Stimulated activated CD4-positive, alpha-beta T cell treated with anti-CD3 and anti-CD28 coated beads, Interleukin-1b, Interleukin-23, amount 100 ng/mL, for 24 hours (primary cell): ENCODE measurements at places on chromosomes 4 and X.

- DNase-seq = no peak
Measured at GRCh38 chr4:183821076-183821853, 83.8 kb upstream of the STOX2 start.

- DNase-seq = no peak
Measured at GRCh38 chrX:71017396-71017939, 50.7 kb downstream of the SNX12 start.

- no peak for DNase-seq
Measured at GRCh38 chrX:114889481-114889880, 127.9 kb downstream of the IL13RA2 start.

DNA sequence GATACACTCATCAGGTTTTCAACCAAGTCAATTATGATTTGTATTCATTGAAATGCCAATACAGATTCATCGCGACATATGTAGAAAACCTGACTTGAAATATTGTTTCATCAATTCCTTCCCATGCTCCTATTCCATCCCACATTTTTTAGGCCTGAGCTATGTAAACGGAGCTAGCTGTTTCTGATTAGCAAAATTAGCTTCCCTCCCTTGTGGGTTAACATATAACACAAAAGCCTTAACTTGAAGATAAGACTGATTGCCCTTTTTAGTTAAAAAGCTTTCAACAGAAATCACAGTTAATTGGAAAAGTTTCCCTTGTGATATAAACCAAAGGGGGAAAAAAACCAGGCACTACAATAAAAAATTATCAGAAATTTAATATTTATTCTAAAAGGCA, 32.8 kb upstream of the DCLK2 start:
- no peak for DNase-seq

DNA sequence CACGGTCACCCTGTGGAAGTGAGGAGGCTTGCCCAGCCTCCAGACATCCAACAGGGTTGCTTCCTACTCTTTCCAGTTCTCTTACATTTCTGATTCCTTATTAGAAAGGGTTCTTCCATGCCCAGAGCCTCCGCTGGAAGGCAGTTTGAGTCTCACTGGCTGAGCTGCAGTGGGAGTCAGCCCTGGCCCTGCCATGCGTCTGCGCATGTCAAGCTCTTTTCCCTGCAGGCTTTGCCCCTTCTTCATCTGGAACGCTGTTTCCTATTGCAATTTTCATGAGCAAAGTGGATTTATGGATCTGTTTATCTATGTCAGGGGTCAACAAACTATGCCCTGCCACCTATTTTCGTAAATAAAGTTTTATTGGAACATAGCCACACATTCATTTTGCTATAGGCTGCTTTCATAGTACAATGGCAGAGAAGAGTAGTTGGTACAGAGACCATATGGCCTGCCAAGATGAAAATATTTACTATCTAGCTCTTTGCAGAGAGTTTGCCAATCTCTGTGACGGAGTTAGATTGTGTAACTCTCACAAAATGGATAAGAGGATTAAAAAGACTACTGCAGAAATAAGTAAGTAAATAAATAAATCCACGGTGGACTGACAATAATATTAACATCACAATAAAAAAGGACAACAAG, 3.9 kb upstream of the CHRNA9 start:
- no peak for DNase-seq

DNA sequence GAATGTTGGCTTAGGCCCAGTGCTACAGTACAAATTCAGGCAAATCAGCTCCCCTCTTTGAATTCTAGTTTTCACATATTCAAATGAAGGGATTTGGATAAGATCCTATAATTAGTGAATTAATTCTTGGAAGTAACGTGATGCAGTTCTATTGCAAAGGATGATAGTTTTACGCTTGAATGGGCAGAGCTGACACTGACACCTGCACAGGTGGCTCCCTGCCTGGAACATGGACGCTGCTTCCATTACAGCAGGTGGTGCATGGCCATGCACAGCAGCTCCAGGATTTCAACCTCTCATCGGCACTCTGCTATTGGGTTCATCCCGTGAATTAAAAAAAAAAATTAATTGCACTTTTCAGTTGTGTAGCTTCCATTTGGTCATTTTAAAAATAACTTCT, 28.4 kb upstream of the RPS6KA6 start:
- no peak for DNase-seq

- no peak for DNase-seq
Measured at GRCh38 chrX:77617206-77617605, 168.8 kb downstream of the ATRX start.

GRCh38 chr4:92968556-92968955, 664.8 kb downstream of the GRID2 start:
- no peak for DNase-seq

DNA sequence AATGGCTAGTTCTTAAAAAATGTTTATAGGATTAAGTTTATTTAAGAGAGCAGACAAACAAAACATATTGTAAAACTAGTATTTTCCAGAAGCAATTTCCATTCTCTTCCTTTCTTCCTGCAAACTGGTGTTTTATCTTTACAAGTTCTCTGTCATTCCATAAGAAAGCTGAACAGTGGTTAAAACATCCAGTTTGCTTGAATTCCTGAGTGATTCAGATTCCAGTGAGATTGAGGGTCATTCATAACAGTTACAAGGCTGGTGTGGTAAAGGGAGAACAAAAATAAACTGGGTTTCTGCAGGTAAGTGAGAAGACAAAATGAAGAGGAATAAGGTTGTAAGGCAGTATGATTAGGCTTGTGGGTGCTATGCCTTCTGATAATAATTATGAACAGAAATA, 544.8 kb upstream of the DIPK2B start:
- no peak for DNase-seq

GRCh38 chr4:35124106-35124505, 1120.2 kb downstream of the ARAP2 start:
- no peak for DNase-seq

DNA sequence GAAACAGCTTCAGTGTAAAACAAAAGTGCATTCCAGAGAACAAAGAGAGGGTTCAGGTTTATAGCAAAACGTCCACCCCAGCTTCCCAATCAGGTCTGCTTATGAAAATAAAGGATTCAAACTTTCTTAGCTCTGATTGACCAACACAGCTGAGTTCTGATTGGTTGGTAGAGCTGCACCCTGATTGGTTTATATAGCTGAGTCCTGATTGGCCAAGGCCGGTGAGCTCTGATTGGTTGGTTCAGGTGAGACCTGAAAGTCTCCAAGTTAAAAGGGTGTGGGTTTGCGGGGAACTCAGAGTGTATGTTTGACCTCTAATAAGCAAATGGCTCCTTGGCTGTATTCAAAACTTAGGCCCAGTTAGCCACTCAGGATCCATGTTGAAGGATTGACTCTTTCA, 20.9 kb downstream of the CLRN2 start:
- DNase-seq = no peak

GRCh38 chrX:25004485-25005032, 11.2 kb downstream of the ARX start:
- DNase-seq = no peak

DNA sequence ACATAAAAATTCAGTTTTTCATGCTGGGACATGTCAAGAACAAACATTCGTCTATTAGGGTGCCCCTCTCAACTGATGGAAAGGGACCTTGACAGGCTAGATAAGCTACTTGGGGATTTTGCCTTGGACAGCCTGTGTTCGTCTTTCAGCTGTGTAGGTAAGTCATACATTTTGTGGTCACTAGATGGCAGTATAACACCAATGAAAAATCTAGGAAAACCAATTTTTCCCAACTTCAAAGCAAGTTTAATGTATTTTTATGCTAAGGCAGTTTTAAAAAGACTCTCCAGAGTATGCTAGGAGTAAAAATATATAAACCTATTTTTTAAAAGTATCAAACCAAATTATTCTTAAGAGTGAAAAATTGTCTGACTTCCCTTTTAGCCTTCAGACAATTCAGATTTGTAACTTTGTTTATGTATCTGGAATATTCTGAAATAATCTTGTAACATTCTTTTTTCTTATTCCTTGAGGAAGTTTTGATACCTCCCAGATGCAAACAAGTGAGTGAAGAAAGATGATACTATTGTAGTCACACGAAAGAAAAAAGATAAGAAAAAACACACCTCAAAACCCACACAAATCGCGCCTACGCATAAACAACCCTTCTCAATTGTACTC, 158.3 kb downstream of the CPE start:
- DNase-seq = no peak

DNA sequence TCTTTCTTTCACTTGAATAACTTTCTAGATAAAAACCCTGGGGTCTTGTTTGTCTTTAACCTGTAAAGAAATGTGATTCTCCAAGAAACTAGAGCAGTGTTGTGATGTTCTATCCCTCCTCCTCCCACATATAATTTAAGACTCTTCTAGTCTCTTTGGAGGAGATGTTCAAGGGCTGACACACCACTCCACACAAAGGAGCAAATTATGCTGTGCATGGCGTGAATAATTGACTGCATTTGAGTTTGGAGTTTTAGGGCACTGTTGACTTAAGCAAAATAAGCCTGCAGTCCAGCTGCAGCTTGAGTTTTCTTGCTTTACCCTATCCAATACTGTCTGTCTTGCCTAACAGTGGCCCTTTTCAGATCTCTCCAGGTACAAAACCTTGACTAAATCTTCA, 119.7 kb downstream of the CHRDL1 start:
- no peak for DNase-seq

GRCh38 chr4:15331930-15332329, 95.9 kb upstream of the C1QTNF7 start:
- DNase-seq = no peak

- no peak for DNase-seq
Measured at GRCh38 chr4:48490680-48491513, 845 bp downstream of the ZAR1 start.

DNA sequence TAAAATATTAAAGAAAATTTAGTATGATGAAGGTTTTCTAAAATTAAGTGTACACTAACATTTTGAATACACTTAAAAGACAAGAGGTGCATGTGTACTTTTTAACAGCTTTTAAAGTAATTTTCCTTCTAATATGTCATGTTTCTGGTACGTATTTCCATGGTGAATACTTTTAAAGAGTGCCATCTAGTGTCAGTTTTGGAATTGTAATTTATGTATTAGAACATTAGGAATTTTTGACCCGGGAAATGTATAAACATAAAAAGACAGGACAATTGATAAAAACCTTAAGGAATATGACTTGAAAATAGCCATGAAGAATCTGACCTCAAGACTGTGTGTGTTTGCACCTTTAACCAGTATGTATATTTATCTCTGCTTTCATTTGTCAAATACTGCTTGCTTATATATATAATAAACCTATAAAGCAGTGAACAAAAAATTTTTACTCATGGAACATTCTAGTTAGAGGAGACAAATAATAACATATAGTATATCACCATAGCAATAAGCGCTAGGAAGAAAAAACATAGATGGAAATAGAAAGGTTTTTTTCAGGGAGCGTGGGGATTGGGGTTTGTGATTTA, 7.2 kb downstream of the GSTCD start:
- no peak for DNase-seq

DNA sequence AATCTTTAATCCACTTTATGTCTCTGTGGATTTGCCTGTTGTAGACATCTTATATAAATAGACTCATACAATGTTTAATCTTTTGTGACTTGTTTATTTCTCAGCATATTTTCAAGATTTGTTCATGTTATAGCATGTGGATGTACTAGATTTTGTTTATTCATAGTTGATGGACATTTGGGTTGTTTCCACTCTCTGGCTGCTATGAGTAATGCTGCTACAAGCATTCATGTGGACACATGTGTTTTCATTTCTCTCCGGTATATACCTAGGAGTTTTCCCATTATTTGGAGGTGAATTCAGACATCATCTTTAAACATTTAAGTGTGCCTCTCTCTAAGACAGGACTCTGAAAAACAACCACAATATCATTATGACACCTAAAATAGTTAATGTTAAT, 2.3 kb downstream of the IKBKG start:
- no peak for DNase-seq

DNA sequence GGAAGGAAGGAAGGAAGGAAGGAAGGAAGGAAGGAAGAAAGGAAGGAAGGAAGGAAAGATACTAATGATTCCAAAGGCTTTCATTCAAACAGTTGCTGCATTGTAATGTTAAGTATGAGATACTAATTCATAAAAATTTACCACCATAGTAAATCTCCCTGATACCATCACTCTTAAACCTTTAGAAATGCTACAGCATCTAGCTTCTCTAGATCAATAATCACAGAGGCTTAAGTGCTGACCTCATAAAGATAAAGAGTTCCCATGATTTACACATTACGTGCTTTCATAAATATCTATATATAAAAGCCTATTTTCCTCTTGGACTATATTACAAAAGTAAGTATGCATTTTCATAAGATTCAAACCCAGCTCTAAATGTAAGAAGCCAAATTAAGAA, 36.4 kb downstream of the F9 start:
- DNase-seq = no peak

DNA sequence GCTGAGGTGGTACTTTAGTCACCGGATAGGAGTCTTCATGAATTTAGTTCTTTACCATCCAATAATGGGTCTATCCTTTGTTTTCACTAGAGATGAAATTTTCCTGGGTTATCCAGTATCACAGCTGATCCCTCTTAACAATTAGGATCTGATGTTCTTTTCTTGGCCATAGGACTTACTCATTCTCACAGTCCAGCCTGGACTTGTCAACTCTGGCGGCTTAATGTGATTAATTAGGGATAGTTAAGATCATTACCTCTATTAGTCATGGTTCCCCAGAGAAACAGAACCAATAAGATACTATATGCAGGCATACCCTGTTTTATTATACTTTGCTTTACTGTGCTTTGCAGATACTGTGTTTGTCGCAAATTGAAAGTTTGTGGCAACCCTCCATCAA, 272.7 kb upstream of the FAT4 start:
- DNase-seq = no peak

DNA sequence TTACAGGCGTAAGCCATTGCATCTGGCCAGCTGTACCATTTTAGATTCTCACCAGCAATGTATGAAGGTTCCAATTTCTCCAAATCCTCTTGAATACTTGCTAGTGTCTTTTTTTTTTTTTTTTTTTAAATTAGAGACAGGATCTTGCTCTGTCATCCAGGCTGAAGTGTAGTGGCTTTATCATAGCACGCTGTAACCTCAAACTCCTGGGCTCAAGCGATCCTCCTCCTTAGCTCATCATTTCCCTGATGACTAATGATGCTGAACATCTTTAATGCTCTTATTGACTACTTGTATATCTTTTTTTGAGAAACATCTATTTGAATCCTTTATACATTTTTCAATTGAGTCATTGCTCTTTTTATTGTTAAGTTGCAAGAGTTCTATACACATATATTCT, 40.3 kb downstream of the HDAC8 start:
- DNase-seq = no peak

GRCh38 chr4:78168029-78168428, 110.9 kb downstream of the FRAS1 start:
- no peak for DNase-seq

DNA sequence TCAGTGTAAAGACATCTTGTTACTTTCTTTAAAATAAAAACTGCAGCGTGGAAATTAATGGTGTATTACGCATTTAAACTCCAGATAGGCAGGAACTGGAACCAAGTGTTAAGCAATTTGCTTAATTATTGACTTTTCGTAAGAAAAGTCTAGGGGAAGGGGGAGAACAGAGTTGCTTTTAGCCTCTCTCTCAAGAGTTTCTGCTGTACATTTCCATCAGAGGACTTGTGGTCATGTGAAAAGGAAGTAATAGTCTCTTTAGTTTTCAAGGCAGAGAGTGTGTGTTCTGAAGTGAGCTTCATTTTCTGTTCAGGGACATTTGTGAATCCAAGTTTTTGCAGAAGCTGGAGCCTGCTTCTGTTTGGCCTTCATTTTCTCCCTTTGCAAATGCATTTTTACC, 127.2 kb downstream of the UBE2K start:
- no peak for DNase-seq

- DNase-seq = no peak
Measured at GRCh38 chr4:96755569-96756484, 915.9 kb downstream of the PDHA2 start.

GRCh38 chrX:46703980-46704379, 54.9 kb downstream of the SLC9A7 start:
- no peak for DNase-seq

GRCh38 chr4:80873571-80873970, 156.9 kb upstream of the BMP3 start:
- DNase-seq = no peak
